ENCODE measurements at places on chromosomes 4 and X.

DNA sequence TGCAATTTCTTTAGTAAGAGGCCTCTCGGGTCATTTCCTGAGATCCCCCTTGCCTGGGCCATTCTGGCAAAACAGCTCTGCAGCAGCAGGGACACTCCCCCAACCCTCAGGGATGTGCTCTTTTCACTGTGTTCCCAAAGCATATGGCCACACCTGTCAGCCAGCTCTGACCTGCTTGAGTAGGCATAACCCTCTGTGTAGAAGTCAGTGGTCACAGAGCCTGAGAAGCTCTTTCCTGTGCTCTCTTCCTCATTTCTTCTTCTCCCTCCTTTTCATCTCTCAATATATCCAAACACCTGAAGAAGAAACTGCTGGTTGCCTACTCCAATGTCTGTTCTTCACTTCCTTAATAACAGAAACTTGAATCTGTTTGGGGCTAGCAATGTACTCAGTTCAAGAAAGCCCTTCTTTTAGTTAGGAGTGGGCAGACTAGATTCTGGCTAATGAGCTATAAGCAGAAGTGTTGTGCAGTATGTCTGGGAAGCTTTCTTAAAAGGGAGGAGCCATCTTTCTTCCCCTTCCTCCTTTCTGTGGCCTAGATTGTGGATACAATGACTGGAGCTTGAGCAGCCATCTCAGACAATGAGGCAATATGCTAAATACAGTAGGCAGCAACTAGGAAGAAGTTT, 73.3 kb downstream of the PRPS1 start:
- no peaks in the 10 kb centered on the region for H3K4me1 ChIP-seq
- H3K27me3 ChIP-seq = no peaks in the 10 kb centered on the region
- no peak for DNase-seq
- H3K4me3 ChIP-seq = no peak overlapping the region
- H3K36me3 ChIP-seq = no peaks in the 10 kb centered on the region

DNA sequence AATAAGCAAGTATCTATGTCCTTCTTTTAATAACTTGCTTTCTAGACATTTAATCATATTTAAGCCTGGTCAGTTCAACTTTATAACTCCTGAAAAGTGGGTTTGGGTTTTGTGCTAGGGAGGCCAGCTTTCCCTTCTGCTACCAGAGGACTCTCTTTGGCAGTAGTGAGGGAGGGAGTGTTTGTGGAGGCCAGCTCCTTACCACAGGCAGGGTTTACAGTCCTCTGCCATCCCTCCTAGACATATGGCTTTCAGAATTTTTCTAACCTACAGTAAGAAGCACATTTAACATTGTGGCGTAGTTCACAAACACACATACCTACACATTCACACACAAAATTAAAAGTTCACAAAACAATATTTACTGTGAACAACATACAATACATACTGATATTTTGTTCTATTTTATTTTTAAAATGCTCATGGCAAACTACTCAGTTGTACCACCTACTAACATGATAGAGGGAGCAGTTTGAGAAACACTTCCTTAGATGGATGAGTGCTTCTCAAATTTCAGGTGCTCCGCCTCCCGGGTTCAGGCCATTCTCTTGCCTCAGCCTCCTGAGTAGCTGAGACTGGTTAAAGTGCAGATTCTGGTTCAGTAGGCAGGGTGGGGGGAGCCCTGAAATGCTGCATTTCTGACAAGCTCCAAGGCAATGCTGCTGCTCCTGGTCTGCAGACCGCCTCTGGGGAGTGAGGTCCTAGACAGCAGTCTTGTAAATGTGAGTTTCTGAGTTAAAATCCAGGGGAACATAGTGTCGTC, 86.7 kb downstream of the PTTG2 start:
- H3K4me1 ChIP-seq = peaks cover 4% of the 10 kb centered on the region
- DNase-seq = no peak
- H3K27ac ChIP-seq = no peak overlapping the region

DNA sequence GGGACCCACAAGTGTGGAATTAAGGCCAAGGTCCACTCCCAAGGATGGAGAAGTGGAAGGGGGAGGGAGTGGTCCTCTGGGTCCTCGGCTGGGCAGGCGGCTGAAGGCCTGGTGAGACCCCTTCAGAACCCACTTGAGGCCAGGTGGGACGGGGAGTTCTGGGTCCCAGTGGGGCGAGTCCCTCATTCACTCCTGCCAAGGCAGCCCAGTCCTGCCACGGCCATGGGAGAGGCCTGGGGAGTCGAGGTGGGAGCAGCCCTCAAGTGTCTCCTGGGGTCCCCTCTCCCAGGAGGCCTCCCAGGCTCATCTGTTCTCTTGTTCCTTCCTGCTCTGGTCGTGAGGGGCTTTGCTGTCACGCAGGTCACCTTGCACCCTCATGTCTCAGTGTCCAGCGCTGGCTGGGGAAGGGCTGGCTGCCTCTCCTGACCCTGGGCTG, 6.1 kb upstream of the SH3BP2 start:
- H3K27ac ChIP-seq = no peak overlapping the region
- no peaks in the 10 kb centered on the region for H3K36me3 ChIP-seq
- DNase-seq = no peak
- no peaks in the 10 kb centered on the region for H3K27me3 ChIP-seq
- H3K4me3 ChIP-seq = no peak overlapping the region

DNA sequence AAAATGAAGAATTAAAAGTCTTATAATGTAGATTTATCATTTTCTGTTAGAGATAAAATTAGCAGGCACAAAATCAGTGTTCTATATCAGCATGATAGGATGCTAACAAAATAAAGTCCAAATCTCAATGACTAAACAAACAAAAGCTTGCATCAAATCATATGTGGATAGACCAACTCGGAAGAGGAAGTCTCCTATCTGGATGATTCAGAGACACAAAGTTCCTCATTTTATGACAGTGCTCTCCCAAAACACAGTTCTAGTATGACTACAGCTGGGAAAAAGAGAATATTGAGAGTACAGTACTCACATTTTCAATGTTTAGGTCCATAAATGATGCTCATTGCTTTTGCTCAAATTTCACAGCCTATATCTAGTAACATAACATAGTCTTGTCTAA, 376.1 kb upstream of the CTSO start:
- no peaks in the 10 kb centered on the region for H3K27me3 ChIP-seq
- peaks cover 8% of the 10 kb centered on the region for H3K4me1 ChIP-seq
- no peak for DNase-seq
- no peaks in the 10 kb centered on the region for H3K36me3 ChIP-seq

- no peaks in the 10 kb centered on the region for H3K4me1 ChIP-seq
- H3K4me3 ChIP-seq = no peak overlapping the region
- no peak overlapping the region for H3K27ac ChIP-seq
- H3K36me3 ChIP-seq = no peaks in the 10 kb centered on the region
- no peaks in the 10 kb centered on the region for H3K27me3 ChIP-seq
Observed at GRCh38 chrX:456551-457291, 70.0 kb upstream of the PPP2R3B start.

- H3K27me3 ChIP-seq = no peaks in the 10 kb centered on the region
- H3K36me3 ChIP-seq = no peaks in the 10 kb centered on the region
- H3K4me1 ChIP-seq = peaks cover 8% of the 10 kb centered on the region
- DNase-seq = no peak
Observed at GRCh38 chr4:55363691-55364351, 17.8 kb downstream of the SRD5A3 start.

Measured in hepatocyte (in vitro differentiated cells).